ENCODE measurements at places on chromosomes 6 and 20.

DNA sequence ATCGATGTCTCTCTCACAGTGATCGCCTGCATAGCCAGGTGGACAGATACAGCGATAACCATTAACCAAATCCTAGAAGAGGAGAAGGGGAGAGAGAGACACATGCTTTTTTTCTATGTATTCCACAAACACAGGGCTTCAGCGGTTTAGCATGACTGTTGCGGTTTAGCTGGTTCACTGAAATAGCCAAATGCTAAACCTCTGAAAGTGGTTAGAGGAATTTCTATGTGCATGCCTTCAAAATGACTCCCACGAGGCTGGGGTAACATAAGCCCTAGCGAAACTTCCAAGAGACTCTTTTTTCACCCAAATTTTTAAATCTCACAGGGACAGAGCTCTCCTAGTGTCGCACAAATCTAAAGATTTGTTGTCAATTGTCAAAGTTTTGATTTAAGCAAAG is 25.1 kb downstream of the JAG1 start:
- DNase-seq, result no peak

DNA sequence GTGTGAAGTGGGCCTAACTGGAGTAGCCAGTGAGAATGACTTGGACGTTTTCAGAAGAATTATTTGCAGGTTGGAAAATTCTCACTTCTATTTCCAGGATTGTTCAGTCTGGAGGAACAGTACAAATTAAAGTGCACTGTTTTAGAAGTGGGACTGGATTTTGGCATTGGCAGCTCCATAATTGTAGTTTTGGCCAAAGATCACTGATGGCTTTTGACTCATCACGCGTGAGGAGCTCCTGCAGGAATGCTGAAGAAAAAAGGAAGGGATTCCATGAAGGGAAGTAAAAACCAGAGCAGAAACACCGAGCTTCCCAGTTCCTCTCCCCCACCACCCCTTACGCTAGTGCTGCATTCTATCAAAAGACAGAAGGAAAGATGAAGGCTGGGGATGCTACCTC is 103.5 kb downstream of the JARID2 start:
- no peak for DNase-seq

- no peak for DNase-seq
Observed at GRCh38 chr6:74268815-74269599, 573.0 kb downstream of the CD109 start.

DNA sequence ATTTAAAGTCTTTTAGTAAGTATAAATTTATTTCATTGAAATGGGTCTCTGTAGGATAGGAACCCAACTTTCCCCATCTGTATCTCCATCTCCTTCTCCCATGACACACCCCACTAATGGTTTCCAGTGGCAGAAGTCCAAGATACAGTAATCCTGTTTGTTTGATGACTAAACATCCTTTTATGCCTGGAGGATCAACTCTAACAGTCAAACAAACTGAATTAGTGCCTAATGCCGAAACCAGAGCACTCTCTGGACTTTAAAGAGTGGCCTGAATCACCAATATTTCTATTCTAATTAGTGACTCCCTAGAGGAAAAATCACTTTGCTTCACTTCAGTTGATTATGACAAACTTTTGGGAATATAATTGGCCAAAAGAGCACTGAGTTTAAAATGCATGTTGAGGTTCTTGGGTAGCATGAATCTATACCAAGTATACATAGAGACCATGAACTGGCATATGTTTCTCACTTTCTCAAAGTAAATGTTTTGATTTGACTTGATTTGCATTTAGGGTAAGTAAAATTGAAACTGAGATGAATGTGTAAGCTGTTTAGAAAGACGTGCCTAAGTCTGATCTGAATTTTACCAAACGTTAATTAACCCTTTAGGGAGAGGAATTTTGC is 776.4 kb upstream of the NRSN1 start:
- no peak for DNase-seq

GRCh38 chr20:24723647-24724352 is 225.3 kb upstream of the CST7 start:
- DNase-seq, result no peak

Measured in activated CD4-positive, alpha-beta T cell treated with anti-CD3 and anti-CD28 coated beads for 24 hours (primary cell).